ENCODE measurements at places on chromosomes 12 and 14.

- no peak for DNase-seq
These were observed 9.8 kb downstream of the EXOC3L4 start for GRCh38 chr14:103104389-103104653.

GRCh38 chr14:63654346-63654745 lies 12.7 kb upstream of the WDR89 start:
- DNase-seq = peak; percentile 52

GRCh38 chr14:88281447-88281846 lies 41.6 kb downstream of the KCNK10 start:
- no peak for DNase-seq

GRCh38 chr12:29990971-29991370 lies 207.2 kb upstream of the TMTC1 start:
- DNase-seq = peak; percentile 22

- DNase-seq = no peak
These were observed 44.4 kb upstream of the PRIMA1 start for GRCh38 chr14:93832665-93833064.
